Type B pancreatic cell (in vitro differentiated cells): ENCODE measurements at places on chromosomes 7 and 10. TPM values are rescaled to one million over a fixed set of nuclear protein-coding genes. Genes with fewer than 3 reads are reported as not detected.

GARIN1A gene
- total RNA-seq: 2.4 TPM in 2 replicates

GRCh38 chr10:60536529-60537114 lies 146.9 kb upstream of the ANK3 start:
- no peaks in the 10 kb centered on the region for H3K27me3 ChIP-seq
- no peak for DNase-seq
- no peak overlapping the region for H3K27ac ChIP-seq
- no peak overlapping the region for H3K4me3 ChIP-seq

C10orf95 gene
- 0.75 and 2.3 TPM in 2 replicates for total RNA-seq

IFIT2 gene
- total RNA-seq: 1.3 and 1.4 TPM in 2 replicates

KIF11 gene
- 14.6 and 40.6 TPM in 2 replicates for total RNA-seq

- no peaks in the 10 kb centered on the region for H3K4me1 ChIP-seq
- no peak overlapping the region for H3K4me3 ChIP-seq
- no peaks in the 10 kb centered on the region for H3K36me3 ChIP-seq
- no peaks in the 10 kb centered on the region for H3K27me3 ChIP-seq
- no peak overlapping the region for H3K27ac ChIP-seq
These were observed 163.7 kb upstream of the PRPS1L1 start for GRCh38 chr7:18191341-18191740.

- H3K4me3 ChIP-seq: no peak overlapping the region
- DNase-seq: no peak
- H3K4me1 ChIP-seq: peaks cover 76% of the 10 kb centered on the region
These were observed 79.6 kb downstream of the TNS3 start for GRCh38 chr7:47502240-47502877.

ITGB8 gene
- 15.6 and 23.3 TPM in 2 replicates for total RNA-seq

DNA sequence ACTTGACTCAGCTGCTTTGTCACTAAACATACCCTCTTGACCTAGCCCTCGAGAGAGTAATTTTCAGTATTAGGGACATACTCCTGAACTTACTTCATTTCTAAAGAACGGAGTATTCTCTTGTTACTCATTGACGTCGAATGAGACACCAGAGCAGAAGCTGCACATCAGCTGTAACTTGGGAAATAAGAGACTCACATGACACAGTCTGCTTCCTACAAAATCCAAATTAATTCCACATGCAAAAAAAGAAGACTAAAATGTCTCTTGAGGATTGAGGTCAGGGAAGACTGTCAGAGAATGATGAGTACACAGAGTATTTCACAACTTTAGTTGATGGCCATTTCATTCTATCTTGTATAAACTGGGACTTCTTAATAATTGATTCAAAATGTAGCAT lies 114.7 kb upstream of the EGFR start:
- peaks cover 15% of the 10 kb centered on the region for H3K4me1 ChIP-seq
- no peak for DNase-seq
- H3K27ac ChIP-seq: no peak overlapping the region

USP6NL gene
- total RNA-seq: 29.6 and 33.3 TPM in 2 replicates

GRCh38 chr7:121159553-121159952 lies 169.2 kb upstream of the WNT16 start:
- no peak overlapping the region for H3K4me3 ChIP-seq
- peaks cover 5% of the 10 kb centered on the region for H3K4me1 ChIP-seq
- H3K27me3 ChIP-seq: no peaks in the 10 kb centered on the region
- no peak for DNase-seq

DNA sequence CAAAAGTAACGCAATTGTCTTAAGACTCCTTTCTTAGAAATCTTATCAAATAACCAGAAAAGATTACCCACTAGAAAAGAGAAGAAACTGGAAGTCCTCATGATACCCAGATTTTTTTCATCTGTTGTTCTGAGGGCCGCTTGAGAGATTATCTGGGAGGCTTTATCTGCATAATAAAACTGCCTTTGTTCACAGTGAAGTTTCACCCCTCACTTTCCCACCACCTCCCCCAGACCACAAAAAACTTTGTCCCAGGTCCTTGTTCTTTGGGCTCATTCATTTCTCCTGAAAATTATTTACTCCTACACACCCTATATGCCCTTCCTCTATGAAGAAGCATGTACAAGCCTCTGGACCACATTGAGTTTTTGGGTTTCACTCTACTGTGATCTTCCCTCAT lies 745.1 kb upstream of the COBL start:
- H3K27me3 ChIP-seq: no peaks in the 10 kb centered on the region
- no peak overlapping the region for H3K4me3 ChIP-seq
- H3K27ac ChIP-seq: no peak overlapping the region
- DNase-seq: no peak

DNA sequence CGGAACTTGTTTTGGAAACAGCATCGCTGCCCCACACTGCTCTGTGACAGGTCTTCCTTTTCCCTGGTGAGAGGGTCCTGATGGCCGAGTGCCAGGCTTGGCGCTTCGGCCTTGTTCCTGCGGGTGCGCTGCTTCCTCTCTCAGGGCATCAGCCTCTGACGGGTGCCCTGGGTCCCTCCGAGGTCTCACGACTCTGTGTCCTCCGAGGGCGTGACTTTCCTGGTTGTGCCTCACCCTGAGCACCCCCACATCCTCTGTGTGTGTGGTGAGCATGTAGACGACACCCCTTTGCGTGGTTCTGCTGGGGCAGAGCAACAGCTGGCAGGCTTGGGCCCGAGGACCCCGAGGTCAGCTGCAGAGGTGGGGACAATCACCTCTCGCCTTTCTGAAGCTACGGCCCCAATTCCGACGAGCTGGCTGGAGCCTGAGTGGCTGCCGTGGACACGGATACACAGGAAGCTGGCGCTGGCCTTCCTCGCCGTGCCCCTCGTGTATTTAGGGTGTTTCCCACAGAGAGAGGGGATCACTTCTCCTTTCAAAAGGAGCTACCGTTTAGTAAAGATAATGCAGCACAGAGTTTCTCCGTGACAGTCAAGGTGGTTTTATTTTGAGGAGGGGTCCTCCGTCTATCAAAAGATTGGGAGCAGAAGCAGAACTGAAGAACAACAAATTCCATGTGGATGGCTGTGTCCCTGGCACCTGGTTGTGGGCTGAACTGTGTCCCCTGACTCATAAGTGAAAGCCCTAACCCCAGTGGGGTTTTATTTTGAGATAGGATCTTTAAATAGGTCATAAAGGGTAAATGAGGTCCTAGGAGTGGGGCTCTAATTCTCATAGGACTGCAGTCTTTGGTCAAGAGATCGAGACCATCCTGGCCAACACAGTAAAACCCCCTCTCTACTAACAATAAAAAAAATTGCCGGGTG lies 36.2 kb upstream of the PITRM1 start:
- H3K4me1 ChIP-seq: no peaks in the 10 kb centered on the region
- DNase-seq: no peak
- H3K27ac ChIP-seq: no peak overlapping the region
- no peak overlapping the region for H3K4me3 ChIP-seq

GRCh38 chr7:6257675-6258074 lies 14.7 kb downstream of the CYTH3 start:
- no peak overlapping the region for H3K4me3 ChIP-seq
- DNase-seq: no peak
- H3K27ac ChIP-seq: no peak overlapping the region
- no peaks in the 10 kb centered on the region for H3K36me3 ChIP-seq

CYP51A1 gene
- total RNA-seq: 82.8 and 83.0 TPM in 2 replicates

DNA sequence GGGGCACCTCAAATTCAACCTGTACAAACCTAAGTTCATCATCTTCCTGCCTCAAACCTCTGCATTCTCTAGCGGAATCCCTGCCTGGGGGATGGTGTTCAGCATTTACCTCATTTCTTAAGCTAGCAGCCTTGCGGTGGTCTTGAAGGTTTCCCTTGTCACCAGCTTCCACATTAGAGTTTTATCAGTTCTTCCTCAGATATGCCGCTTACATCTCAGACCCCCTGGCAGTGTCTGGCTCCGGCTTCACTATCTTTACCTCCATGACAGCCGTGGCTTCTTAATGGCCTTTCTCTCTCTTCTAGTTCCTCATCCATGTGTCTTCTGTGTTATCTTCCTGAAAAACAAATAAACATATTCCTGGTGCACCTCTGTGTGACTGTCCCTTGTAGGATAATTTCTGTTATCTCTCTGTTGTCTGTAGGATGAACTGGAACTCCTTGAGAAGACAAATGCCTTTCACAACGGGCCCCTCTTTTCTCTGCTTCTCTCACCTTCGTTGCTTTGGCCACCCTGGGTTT lies 101.1 kb upstream of the BMPER start:
- H3K4me1 ChIP-seq: peaks cover 29% of the 10 kb centered on the region
- H3K27me3 ChIP-seq: peaks cover 12% of the 10 kb centered on the region
- DNase-seq: no peak
- H3K4me3 ChIP-seq: no peak overlapping the region
- no peaks in the 10 kb centered on the region for H3K36me3 ChIP-seq

ABLIM1 gene
- total RNA-seq: 77.7 and 143 TPM in 2 replicates

- H3K36me3 ChIP-seq: no peaks in the 10 kb centered on the region
- H3K27me3 ChIP-seq: peaks cover 12% of the 10 kb centered on the region
These were observed 166.4 kb downstream of the DNAJB6 start for GRCh38 chr7:157503229-157503628.

GRCh38 chr10:126430512-126430911 lies 42.2 kb upstream of the ADAM12 start:
- DNase-seq: no peak
- no peak overlapping the region for H3K27ac ChIP-seq
- H3K27me3 ChIP-seq: peaks cover 3% of the 10 kb centered on the region
- H3K36me3 ChIP-seq: no peaks in the 10 kb centered on the region

DNA sequence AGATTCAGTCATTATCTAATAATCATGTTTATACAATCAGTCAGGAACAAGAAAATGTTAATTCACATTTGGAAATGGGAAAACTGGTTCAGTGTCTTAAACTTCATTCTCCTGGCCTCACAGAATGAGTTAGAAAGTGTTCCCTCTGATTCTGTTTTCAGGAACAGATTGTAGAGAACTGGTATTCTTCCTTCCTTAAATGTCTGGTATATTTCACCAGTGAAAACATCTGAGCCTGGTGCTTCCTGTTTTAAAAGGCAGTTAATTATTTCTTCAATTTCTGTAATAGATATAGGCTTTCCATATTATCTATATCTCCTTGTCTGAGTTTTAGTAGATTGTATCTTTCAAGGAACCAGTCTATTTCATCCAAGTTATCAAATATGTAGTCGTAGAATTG lies 97.1 kb upstream of the TMEM168 start:
- H3K4me3 ChIP-seq: no peak overlapping the region
- no peak for DNase-seq
- H3K36me3 ChIP-seq: peaks cover 31% of the 10 kb centered on the region
- H3K27ac ChIP-seq: no peak overlapping the region
- H3K4me1 ChIP-seq: no peaks in the 10 kb centered on the region

DNA sequence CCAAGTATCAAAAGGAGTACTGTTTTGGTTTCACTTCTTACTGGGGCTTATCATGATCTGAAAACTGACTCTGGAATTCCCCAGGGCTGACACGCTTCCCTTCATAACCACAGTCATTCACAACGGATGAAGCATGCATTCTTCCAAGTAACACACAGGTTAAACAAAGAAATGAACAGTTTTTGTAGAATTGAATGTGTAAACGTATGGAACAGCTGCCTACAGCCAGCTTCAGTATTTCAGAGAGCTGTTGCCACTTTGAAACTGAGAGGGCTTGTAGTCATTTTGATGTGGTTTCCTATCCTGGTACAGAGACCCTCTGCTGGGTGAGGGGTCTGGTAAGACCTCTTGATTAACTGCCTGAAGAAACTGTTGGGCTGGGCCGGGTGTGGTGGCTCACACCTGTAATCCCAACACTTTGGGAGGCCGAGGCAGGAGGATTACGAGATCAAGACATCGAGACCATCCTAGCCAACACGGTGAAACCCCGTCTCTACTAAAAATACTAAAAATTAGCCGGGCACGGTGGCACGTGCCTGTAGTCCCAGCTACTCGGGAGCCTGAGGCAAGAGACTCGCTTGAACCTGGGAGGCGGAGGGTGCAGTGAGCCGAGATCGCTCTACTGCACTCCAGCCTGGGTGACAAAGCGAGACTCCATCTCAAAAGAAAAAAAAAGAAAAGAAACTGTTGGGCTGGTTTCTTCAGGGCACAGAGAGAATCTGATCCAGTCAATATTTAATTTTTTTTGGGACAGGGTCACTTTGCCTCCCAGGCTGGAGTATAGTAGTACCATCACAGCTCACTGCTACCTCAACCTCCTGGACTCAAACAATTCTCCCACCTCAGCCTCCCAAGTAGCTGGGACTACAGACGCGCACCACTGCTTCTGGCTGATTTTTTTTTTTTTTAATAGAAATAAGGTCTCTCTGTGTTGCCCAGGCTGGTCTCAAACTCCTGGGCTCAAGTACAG lies 4.7 kb downstream of the NFE2L3 start:
- peaks cover 23% of the 10 kb centered on the region for H3K4me1 ChIP-seq
- H3K27ac ChIP-seq: peak overlapping the region; percentile 56
- no peak overlapping the region for H3K4me3 ChIP-seq
- no peaks in the 10 kb centered on the region for H3K36me3 ChIP-seq
- H3K27me3 ChIP-seq: peaks cover 55% of the 10 kb centered on the region

RTKN2 gene
- total RNA-seq: 3.2 and 10.0 TPM in 2 replicates

DNA sequence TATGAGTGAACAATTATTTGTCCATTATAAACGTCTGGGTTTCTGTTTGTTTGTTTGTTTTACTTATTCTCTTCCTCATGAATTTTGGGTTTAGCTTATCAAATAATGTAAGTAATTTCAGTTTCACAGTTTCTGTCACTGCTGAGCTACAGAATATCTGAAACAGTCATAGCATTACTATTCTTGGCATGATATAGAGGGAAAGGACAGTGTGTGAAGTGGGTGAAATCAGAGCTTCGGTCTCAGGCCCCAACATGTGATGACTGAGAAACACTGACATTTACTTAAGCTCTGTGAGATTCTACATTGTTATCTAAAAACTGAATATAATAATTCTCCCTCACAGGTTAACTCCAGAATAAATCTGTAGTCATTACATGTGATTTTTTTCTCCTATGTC lies 8.8 kb upstream of the OR6V1 start:
- peaks cover 6% of the 10 kb centered on the region for H3K27me3 ChIP-seq
- peak overlapping the region; percentile 69 for H3K27ac ChIP-seq
- H3K4me1 ChIP-seq: peaks cover 11% of the 10 kb centered on the region
- no peak for DNase-seq
- no peaks in the 10 kb centered on the region for H3K36me3 ChIP-seq

DNA sequence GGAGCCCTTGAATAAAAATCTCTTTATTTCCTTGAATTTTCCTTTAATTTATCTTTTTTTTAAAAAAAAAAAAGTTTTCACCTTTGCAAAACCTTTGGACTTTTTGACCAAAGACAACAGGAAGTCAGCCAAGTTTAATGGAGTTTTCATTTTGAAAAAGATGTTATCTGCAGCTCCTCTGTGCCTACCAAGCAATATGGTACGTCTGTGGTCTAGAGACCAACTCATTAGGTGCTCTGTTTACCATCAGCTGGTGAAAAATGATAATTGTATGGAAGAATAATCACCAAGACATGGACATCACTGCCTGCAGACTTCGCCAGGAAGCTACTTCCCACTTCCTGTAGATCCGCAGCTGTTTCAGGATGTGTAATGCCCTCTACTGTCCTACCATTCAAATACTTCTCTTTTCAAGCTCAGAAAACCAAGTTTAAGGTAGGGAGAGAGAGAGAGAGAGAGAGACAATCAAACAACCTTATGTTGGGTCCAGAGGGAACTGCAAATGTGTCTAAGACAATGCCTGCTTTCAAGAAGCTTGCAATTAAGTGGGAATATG lies 18.7 kb downstream of the PLXNA4 start:
- no peak overlapping the region for H3K4me3 ChIP-seq
- peaks cover 31% of the 10 kb centered on the region for H3K27me3 ChIP-seq
- peaks cover 11% of the 10 kb centered on the region for H3K4me1 ChIP-seq
- H3K27ac ChIP-seq: no peak overlapping the region
- DNase-seq: no peak

GRCh38 chr10:130038611-130039109 lies 72.0 kb downstream of the C10orf143 start:
- no peak overlapping the region for H3K4me3 ChIP-seq
- no peak overlapping the region for H3K27ac ChIP-seq
- H3K27me3 ChIP-seq: peaks cover 41% of the 10 kb centered on the region
- no peaks in the 10 kb centered on the region for H3K4me1 ChIP-seq
- no peaks in the 10 kb centered on the region for H3K36me3 ChIP-seq
- DNase-seq: no peak
